ENCODE measurements at places on chromosomes 7 and 10. TPM values are rescaled to one million over a fixed set of nuclear protein-coding genes. Genes with fewer than 3 reads are reported as not detected.

DNA sequence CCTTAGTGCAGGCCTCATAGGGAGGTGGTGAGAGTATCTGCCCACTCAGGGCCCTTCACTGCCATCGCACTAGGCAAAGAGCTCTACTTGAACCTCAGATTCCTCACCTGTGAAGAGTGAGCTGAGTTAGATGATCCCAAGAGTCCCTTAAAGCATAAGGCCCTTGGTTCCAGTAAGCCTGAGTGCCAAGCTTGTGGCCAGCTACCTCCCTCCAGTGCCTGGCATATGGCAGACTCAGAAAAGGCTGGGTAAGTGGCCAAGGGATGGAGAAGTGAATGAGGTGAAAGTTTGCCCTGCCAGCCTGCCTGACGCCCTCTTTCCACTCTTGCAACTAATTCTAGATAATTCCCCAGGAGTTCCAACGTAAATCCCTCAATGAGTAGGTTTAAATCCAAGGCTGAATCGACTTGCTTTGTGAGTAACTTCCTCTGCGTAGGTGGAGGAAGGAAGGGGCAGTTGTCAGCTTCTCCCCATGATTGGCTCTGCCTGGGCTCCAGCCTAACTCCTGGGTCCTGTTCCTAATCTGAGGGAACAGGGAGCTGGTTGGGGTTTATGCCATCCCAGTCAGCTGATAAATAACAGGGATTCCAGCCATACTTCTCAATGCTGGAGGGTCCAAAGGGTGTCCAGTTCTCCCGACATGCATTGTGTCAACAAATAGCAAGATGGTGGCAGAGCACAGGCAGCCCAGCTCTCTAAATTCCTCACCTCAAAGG is 14.2 kb downstream of the DUSP5 start:
- DNase-seq, result peak; percentile 63

DNA sequence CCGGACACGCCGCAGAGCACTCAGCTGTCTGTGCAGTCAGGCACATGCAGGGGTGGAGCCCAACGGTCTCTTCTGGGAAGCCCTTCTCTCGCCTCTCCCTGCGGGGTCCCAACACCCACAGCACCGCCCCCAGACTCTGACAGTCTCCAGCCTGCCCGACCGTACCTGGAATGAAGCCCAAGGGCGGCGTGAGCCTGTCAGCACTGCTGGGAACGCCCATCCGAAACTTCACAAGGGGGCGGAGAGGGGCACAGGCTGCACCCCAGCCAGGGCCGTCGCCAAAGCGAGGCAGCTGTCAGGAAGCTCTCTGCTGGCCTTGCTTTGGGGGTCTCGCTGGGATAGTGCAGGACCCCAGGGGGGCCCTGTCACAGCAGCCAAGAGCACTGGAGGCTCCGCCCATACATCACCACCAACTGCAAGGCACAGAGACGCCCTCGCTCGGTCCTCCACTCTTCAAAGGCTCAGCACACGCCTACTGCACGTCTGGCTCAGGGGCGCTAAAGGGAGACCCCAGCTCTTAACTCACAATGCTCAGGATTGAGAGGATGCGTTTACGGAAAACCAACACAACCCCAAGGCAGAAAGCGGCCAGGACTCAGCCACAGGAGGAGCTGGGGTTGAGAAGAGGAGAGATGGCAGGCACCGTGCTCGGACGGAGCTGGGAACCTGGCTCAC is 30.9 kb downstream of the MAD1L1 start:
- no peak for DNase-seq

GRCh38 chr10:115214829-115215228 is 121.7 kb downstream of the ATRNL1 start:
- DNase-seq, result no peak

Gene DCLRE1A
- 10.9 TPM for total RNA-seq

Gene THSD7A
- 2.5 TPM for total RNA-seq

Gene DIP2C
- total RNA-seq, result 16.1 TPM

Gene XRCC2
- 1.1 TPM for total RNA-seq

DNA sequence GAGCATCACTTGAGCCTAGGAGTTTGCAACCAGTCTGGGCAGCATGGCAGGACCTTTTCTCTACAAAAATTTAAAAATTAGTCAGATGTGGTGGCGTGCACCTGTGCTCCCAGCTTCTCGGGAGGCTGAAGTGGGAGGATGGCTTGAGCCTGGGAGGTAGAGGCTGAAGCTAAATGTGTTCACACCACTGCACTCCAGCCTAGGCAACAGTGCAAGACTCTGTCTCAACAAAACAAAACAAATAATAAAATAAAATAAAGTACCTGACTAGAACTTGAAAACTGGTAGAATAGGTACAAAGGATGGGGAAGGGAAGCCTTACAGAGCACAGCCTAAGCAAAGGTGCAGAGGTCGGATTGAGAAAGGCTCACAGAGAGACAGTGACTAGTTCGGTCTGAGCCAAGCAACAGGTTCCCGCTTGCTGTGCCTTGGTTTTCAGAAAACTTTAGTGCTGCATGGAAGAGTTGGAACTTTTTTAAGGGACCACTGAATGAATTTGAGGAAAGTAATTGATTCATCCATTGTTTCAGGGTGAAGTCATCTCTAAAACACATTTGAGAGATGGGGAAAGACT is 100.1 kb upstream of the STK17A start:
- no peak for DNase-seq

- DNase-seq, result peak; percentile 22
These were observed 48.4 kb downstream of the SEPTIN7 start for GRCh38 chr7:35849158-35849831.

DNA sequence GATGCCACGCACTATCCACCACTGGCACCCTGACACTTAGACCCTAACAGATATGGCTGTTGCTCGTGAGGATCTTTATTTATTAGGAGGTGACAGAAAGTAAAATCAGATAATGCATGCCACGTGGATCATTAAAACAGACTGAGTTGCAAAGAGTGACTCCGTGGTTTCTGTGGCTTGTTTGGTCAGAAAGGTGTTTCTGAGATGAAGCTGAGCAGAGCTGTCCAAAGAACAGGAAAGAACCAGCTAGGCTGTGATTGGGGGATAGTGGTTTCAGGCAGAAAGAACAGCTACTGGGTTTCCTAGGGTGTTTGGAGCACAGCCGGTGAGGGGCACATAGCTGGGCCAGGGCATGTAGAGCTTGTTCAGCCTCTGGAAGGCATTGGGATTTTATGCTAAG is 34.4 kb downstream of the CSGALNACT2 start:
- DNase-seq, result no peak

- DNase-seq, result no peak
These were observed 113.3 kb downstream of the GLI3 start for GRCh38 chr7:42123716-42124115.

- DNase-seq, result no peak
These were observed 113.7 kb upstream of the DIP2C start for GRCh38 chr10:803041-803741.

- no peak for DNase-seq
These were observed 32.6 kb upstream of the ADCYAP1R1 start for GRCh38 chr7:31019509-31019908.

DNA sequence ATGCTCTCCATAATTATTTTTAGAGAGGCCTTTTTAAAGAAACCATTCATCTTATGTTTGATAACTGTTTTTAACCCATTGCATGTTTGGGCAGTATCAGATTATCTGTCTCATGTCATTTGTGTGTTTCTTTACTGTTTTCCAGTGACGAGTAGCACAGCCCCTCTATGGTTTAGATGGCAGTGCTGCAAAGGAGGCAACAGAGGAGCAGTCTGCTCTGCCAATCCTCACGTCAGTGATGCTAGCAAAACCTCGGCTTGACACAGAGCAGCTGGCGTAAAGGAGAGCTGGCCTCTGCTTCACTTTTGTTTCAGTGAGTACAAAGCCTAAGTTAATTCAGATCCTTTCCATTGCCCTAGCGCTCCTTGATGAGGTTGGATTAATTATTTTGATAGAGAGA is 80.4 kb upstream of the GARIN1A start:
- no peak for DNase-seq

- no peak for DNase-seq
These were observed 108.8 kb downstream of the SPAG6 start for GRCh38 chr10:22453948-22454591.

DNA sequence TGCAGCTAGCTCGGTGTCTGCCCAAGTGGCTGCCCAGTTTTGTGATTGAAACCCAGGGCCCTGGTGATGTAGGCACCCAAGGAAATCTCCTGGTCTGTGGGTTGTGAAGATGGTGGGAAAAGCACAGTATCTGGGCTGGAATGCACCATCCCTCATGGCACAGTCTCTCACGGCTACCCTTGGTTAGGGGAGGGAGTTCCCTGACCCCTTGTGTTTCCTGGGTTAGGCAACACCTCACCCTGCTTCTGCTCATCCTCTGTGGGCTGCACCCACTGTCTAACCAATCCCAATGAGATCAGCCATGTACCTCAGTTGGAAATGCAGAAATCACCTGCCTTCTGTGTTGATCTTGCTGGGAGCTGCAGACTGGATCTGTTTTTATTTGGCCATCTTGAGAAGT is 27.6 kb downstream of the GIMAP4 start:
- DNase-seq, result no peak

DNA sequence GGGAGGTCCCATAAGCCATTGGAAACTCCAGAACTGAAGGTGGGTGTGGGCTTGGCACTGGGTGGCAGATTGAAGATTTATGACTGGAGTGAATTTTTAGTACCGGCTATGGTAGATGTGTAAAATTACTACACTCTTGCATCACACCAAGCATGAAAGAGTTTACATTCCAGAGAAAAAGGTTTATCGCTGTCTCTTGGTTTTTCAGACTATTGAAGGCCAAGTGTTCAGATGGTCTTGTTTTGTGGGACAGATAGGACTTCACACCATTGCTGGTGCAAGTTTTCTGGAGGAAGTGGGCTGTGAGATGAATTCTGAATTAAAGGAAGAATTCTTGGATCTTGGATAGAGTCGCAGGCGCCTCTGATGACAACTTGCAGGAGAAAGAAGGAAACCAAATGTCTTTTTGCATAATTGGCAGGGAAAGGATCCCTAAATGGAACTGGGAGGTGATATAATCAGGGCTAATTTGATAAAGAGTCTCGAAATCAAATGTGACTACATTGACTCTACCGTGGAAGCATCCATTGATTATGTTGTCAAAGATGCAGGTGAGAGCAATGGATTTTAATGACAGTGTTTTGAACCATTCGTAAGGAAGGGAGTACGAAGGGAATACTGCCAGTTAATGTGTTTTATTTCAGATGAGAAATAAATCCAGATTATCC is 14.2 kb upstream of the NMT2 start:
- DNase-seq, result peak; percentile 93

DNA sequence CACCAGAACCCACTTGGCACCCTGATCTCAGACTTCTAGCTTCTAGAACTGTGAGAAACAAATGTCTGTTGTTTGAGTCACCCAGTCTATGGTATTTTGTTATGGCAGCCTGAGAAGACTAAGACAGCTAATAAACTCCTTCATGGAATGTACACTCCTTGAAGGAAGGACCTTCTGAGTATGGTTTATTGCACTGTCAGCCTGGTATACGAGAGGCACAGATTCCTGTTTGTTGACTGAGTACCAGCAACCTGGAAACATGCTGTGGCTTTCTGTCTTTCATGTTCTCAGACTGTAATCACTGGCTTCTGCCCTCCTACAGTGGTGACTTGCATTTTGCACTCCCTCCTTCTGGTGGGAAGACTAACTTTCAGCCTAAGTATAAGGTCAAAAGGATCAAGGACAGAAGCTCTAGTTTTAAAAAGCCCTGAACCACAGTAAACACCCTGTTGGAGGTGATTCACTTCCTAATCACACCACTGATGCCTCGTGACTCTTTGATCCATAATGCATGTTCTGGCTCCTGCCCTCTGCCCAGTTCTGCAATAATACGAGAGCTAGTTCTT is 319.0 kb upstream of the NPSR1 start:
- no peak for DNase-seq

DNA sequence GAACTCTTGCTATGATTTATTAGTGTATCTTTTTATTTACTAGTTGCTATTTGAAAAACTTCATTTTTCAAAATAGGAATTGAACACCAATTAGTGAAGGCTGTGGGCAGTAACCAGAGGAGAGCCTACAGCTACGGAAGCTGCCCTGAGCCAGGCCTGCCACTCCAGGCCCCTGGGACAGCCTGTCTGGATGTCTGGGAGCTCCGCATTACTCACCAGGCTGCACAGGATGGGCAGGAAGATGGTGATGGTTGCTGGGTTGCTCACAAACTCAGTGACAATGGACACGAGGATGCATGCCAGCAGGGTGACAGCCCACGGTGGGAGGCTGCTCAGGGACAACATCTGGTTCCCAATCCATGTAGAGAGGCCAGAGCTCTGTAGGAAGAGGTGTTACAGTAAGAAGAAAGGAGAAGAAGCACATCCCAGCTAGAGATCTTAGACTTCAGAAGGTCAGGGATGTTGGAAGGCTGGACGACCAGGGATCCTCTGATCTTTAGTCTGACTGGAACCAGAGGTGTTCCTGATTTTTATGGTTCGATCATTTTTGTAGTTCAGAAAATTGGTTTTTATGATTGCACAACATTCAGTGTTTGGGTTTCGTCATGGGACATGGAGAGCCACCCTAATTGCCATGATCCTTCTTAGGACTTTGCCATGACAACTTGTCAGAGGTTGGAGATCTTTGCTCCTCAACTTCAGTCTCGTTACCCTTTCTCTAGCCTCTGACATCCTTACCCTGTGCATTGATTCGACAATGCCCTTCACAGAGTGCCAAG is 23.2 kb downstream of the STMP1 start:
- DNase-seq, result no peak

DNA sequence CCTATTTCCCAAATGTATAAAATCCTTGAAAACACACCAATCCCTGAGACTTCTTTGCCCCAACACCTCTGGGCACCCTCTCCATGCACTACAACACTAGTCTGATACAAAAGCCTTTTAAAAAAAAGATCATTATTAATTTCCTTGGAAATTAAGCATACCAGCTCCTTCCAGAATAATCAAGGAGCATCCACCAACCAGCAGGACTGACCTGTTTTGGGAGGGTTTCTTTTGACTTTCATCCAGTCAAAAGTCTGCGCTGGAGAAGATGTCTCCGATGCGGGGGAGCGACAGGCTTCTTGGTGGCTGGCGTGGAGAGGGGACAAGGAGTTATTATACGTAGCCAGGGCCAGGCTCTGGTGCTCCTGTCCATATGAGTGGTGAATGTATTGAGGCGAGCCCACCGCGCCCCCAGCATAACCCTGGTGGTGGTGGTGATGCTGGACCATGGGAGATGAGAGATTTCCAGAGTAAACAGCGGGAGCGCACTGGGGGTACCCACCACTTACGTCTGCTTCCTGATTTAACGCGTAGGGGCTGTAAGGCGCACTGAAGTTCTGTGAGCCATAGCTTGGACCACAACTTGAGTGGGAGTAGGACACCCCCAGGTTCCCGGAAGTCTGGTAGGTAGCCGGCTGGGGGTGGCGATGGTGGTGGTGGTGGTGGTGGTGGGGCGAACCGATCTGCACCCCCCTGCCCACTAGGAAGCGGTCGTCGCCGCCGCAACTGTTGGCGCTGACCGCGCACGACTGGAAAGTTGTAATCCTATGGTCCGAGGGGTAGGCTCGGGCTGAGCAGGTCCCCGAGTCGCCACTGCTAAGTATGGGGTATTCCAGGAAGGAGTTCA is 527 bp downstream of the HOXA1 start:
- DNase-seq, result no peak

Gene RNF133
- 0.54 TPM for total RNA-seq

DNA sequence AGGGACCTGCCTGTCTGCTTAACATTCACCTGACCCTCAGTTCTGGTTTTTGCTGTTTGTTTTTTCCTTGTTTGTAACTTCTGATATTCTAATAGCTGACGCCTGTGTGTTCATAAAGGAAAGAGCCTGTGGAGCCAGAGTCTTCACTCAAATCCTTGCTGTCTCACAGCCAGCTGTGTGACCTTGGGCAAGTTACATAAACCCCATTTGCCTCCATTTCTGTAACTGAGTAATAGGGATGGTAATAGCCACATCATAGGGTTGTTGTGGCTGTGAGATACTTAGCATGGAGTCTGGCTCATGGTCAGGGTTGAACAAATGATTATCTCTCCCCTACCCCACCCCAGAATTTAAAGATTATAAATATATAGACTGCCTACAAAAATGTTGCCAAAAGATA is 27.0 kb downstream of the WBP1L start:
- DNase-seq, result no peak
